ENCODE measurements at places on chromosomes 5 and 9.

GRCh38 chr9:117733465-117733864 is 29.3 kb downstream of the TLR4 start:
- no peak for DNase-seq

DNA sequence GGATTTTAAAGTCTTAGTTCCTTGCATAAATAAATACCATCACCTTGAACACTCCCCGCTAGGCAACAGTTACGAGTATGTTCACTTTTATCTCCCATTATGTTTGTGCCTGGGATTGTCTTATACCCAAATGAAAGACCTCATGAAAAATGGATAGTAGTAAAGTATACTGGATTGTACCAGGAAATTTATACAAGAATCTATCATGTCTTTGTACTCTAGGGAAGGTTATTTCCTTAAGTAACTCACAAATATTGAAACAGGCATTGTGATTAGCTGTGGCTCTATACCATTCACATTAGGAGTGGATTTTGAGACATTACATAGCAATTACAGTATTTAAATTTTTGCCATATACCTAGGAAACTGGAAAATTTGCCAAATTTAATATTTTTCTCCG is 24.0 kb downstream of the NFIB start:
- DNase-seq, result no peak

GRCh38 chr9:114806526-114806900 is 674 bp upstream of the TNFSF15 start:
- no peak for DNase-seq

DNA sequence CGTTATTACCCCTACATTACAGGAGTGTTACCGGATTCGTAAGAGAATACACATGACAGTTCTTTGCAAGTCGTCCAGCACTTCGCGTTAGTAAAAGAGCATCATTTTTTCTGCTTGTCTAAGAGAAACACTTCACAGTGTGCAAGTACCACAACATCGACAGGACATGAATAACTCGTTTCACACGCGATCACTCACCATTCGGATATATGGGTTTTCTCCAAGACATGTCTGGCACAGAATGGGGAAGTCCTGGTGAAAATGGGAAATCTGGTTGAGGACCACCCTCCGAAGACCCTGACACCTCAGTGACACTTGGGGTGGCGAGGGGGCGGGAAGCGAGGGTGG is 642 bp downstream of the RBM22 start:
- DNase-seq, result no peak

DNA sequence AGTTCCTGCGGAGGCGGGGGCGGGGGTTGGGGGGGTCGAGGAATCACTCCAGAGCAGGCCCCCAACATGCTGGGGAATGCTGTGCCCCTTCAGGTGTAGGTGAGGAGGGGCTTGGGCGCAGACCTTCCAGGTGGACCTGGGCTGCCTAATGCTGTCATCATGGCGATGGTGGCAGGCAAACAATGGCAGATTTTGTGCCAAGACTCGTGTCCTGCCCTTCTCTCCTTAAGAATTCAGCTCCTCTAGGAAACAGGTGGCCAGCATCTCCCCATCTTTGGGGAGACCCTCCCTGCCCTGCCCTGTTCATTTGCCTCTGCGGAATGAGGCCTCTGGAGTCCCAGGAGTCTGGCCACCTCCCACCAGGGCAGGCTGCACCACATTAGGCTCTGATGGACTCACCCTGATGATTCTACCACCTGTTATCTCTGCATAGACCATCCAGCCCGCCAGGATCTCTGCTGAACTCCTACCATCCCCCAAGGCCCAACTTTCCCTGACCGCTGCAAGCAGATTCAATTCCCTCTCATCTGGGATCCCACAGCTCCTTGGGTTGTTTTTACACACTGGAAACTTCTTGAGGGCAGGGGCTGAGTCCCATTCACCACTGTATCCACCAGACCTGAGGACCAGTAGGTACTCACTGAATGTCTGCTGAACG is 10.9 kb upstream of the SLC25A51 start:
- no peak for DNase-seq

- no peak for DNase-seq
These were observed 122.0 kb downstream of the BOD1 start for GRCh38 chr5:173494446-173494845.

DNA sequence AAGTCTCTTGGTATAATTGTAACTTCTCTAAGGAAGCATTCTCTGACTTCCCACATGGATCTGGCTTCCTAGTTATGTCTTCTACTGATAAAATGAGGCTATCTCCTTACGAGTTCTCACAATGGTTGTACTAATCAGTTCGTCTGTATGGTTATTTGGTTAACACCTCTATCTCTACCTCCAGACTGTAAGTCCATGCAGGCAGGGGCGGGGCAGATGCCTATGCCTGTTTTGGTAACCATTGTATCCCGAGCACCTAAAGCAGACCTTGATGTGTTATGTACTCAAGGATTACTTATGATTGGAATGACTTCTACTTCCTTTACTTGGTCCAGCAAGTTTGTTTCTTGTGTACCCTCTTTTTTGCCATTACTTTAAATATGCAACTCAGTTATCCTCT is 125.0 kb upstream of the PITX1 start:
- no peak for DNase-seq

- no peak for DNase-seq
These were observed 200.4 kb downstream of the ARHGAP26 start for GRCh38 chr5:142970440-142971030.
